ENCODE measurements at places on chromosomes 2 and 18.

- H3K27me3 ChIP-seq: no peaks in the 10 kb centered on the region
- no peak overlapping the region for H3K27ac ChIP-seq
These were observed 49.4 kb downstream of the HNMT start for GRCh38 chr2:138013639-138014038.

DNA sequence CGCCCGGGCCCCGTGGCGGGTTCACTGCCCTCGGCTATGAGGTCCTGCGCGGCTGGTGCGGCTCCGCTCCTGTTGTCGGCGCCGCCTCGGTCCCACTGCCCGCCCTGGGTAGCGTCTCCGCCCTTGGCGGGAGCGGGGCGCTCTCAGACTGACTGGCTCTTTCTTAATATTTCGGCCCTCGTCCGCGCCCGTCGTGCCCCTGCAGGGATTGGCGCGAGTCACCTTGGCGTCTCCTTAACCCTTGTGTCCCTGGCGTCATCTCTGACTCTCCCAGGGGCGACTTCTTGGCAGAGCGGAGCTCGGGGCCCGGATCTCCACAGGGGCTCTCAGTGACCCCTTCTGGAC is 1.3 kb downstream of the PTMA start:
- no peaks in the 10 kb centered on the region for H3K27me3 ChIP-seq
- DNase-seq: peak; percentile 63
- peak overlapping the region; percentile 52 for H3K4me3 ChIP-seq
- peaks cover 28% of the 10 kb centered on the region for H3K36me3 ChIP-seq
- H3K4me1 ChIP-seq: peaks cover 43% of the 10 kb centered on the region
- H3K27ac ChIP-seq: peak overlapping the region; percentile 94

- H3K27me3 ChIP-seq: peaks cover 9% of the 10 kb centered on the region
- H3K4me3 ChIP-seq: no peak overlapping the region
- peak; percentile 80 for DNase-seq
- H3K36me3 ChIP-seq: peaks cover 11% of the 10 kb centered on the region
- peaks cover 12% of the 10 kb centered on the region for H3K4me1 ChIP-seq
These were observed 118.9 kb downstream of the PXDN start for GRCh38 chr2:1625281-1626001.

DNA sequence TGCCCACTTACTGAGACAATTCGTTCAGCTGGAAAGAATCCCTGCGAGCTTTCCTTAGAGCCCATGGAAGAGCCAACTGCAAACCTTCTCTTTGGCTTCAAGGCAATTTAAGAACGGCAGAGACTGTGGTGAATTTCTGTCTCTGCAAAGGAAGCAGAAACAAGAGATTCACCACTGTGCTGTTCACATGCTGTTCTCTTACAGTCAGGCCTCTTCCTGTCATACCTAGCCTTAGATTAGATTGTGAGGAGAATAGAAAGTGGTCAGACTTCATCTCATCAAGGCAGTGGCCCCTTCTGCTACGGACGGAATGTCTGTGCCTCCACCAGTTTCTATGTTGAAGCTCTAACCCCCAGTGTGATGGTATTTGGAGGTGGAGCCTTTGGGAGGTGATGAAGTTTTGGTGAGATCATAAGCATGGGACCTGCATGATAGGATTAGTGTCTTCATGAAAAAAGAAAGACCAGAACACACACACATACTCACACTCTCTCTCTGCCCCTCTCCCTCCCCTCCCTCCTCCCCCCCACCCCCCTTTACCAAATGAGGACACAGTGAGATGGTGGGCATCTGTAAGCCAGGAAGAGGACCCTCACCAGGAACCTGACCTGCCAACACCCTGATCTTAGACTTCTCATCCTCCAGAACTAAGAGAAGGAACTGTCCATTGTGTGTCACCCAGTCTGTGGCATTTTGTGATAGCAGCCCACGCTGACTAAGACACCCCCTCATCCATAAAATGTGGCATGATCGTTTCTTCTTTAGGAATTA is 45.6 kb upstream of the NRP2 start:
- no peak for DNase-seq
- no peaks in the 10 kb centered on the region for H3K4me1 ChIP-seq
- H3K4me3 ChIP-seq: no peak overlapping the region

DNA sequence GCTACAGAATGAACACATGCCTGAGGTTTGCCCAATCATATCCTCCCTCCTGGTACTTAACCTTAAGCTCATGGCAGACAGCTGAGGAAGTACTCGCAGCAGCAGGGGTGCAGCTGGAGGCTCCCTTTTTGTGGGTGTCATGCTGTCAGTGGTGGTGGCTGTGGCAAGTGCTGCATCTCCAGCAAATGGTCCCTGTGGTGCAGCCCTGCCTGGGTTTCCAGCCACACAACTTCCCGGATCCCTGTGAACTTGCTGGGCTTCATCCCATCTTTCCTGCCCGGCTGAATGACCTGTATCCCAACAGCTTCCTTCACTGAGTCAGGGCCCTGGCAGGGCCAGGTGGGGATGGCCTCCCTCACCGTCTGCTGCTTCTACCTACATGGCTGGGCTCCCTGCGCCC is 5.0 kb downstream of the TMEM185B start:
- H3K4me1 ChIP-seq: peaks cover 7% of the 10 kb centered on the region
- H3K4me3 ChIP-seq: no peak overlapping the region
- no peaks in the 10 kb centered on the region for H3K27me3 ChIP-seq
- no peak overlapping the region for H3K27ac ChIP-seq
- H3K36me3 ChIP-seq: peaks cover 29% of the 10 kb centered on the region

DNA sequence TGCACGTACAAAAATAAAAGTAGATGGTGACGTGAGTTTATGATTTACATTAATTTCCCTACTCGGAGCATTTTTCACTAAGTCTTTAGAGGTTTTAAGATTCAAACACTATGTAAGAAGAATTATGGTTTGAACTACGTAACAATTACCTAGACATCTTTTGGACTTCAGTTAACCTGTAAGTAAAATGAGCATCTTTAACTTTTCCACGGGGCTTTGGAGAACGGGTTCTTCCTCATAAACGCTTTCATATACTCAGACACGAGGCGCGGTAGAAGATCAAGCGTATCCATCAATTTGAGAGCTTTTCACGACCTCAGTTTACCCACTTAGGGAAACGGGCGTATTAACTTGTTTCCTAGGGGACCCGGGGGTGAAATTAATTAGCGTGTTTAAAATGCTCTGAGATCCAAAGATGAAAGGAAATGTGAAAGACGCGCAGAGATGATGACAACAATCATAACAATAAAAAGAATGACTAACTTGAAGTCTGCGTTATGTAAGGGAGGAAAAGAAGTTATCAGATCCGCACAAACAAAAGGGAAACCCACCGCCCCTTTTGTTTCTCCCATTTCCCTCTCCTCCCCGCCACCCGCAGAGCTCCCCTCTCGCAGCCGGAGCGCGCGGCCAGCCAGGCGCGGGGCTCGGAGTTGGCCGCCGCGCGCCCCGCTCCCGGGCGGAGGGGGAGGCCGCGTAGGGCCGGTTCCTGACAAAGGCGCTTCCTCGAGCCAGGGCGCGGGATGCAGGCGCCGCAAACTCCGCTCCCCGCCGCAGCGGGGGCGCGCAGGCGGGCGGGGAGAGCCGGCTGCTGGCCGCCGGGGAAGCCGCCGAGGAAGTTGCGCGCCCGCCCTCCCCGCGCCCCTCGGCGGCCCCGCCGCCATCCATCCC is 807 bp downstream of the PELI1 start:
- peaks cover 5% of the 10 kb centered on the region for H3K4me1 ChIP-seq
- DNase-seq: peak; percentile 73
- peak overlapping the region; percentile 88 for H3K4me3 ChIP-seq
- H3K27me3 ChIP-seq: no peaks in the 10 kb centered on the region
- no peaks in the 10 kb centered on the region for H3K36me3 ChIP-seq

GRCh38 chr2:54380670-54381069 is 75.5 kb upstream of the SPTBN1 start:
- DNase-seq: peak; percentile 10
- no peak overlapping the region for H3K4me3 ChIP-seq
- no peaks in the 10 kb centered on the region for H3K27me3 ChIP-seq

GRCh38 chr2:43104763-43105162 is 121.6 kb downstream of the ZFP36L2 start:
- H3K36me3 ChIP-seq: no peaks in the 10 kb centered on the region
- no peak overlapping the region for H3K4me3 ChIP-seq
- H3K27me3 ChIP-seq: no peaks in the 10 kb centered on the region
- peak; percentile 3 for DNase-seq
- peaks cover 78% of the 10 kb centered on the region for H3K4me1 ChIP-seq
- H3K27ac ChIP-seq: peak overlapping the region; percentile 13

GRCh38 chr2:64797881-64798575 is 144.3 kb upstream of the SERTAD2 start:
- no peaks in the 10 kb centered on the region for H3K36me3 ChIP-seq
- peaks cover 14% of the 10 kb centered on the region for H3K4me1 ChIP-seq
- H3K27me3 ChIP-seq: peaks cover 2% of the 10 kb centered on the region
- no peak overlapping the region for H3K4me3 ChIP-seq
- H3K27ac ChIP-seq: no peak overlapping the region

Measured in muscle of leg (tissue), 16 donors.